Activated T-helper 1 cell treated with anti-CD3 and anti-CD28 coated beads, Interleukin-12 subunit alpha, Interleukin-12 subunit beta, Interleukin-2, Interleukin-4 antibody, amounts not matched to agents 30 ng/mL and 10 ng/mL and 1 ng/mL, durations not matched to agents 14 hours and 24 hours and 36 hours (primary cell): ENCODE measurements at places on chromosomes 6 and 20.

DNA sequence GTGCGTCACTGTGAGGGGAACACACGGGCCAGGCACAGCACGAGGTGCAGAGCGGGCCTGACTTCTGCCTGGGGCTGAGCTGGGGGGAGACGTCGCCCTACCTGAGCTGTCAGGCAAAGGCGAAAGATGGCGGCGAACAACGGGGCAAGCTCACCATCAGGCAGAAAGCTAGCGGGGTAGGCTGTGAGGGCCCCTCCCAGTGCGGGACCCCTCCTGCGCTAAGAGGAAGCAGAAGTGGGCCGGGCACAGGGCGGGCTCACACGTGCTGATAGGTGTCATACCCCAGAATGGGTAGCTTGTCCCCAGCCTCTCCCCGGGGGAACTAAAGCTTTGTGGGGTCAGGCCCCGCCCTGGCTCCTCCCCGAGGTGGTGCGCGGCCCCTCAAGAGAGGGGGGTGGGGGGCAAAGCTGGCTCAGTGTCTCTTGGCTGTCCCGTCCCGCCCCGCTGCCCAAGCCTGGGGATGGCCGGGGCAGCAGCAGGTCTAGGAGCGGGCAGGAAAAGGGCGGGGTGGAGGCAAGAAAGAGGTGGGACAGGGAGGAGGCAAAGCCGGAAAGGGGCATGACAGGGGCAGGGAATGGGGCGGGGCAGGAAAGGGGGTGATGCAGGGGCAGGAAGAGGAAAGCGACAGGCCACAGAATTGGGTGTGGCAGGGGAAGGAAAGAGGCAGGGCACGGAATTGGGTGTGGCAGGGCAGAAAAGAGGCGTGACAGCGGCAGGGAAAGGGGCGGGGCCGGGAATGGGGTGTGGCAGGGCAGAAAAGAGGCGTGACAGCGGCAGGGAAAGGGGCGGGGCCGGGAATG, 14.7 kb downstream of the UCKL1 start:
- peak; percentile 79 for DNase-seq

DNA sequence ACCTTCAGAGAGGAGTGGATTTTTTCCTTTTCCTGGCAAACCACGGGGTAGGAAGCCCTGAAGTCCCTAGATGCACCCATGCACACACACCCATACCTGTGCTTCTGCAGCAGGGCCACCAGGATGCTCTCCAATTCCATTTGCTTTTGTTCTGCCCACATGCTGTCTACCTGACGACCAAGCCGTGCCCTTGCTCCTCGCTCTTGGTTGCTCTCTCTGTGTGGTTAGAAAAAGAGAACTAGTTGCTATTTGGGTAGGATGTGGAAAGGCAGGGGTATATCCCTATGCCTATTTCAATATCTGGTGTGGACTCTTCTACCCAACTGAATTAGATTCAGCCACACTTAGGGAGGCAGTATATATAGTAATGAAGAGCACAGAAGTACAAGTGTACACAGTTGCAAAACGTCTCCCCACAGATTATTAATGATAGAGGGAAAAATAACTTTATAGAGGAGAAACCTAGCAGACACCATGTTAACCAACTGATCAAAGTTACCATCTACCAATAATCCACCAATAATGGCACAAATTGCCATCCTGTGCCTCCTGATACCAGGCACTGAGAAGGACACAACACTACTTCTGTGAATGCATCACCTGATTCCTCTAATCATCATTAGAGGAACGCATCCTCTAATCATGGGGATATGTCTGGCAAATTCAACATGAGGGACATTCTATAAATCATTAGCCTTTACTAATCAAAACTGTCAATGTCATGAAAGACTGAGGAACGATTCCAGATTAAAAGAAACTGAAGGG, 7.3 kb downstream of the GHRH start:
- no peak for DNase-seq

DNA sequence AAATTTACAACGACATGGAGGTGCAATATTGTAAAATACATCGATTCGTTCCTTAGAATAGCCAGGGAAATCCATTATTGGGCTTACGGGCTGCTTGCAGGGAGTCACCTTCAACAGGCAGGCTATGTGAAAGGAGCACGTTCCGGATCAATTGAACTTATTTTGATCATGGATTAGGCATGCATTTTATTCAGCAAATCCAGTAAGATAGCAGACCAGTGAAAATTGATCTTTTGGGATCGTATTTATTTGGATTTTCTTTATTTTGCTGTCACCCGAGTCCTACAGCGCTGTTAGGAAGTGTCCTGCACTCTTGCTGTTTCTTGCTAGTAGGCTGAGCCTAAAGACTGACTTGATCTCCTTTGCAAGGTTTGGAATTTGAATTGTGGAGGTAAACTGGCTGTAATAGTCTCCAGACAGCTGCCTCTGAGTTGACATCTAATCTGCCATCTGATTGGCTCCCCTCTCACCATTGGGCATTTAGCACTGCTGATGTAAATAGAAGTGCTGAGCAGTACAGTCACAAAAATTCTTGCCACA, 3.0 kb downstream of the ARID1B start:
- DNase-seq, result peak; percentile 50

DNA sequence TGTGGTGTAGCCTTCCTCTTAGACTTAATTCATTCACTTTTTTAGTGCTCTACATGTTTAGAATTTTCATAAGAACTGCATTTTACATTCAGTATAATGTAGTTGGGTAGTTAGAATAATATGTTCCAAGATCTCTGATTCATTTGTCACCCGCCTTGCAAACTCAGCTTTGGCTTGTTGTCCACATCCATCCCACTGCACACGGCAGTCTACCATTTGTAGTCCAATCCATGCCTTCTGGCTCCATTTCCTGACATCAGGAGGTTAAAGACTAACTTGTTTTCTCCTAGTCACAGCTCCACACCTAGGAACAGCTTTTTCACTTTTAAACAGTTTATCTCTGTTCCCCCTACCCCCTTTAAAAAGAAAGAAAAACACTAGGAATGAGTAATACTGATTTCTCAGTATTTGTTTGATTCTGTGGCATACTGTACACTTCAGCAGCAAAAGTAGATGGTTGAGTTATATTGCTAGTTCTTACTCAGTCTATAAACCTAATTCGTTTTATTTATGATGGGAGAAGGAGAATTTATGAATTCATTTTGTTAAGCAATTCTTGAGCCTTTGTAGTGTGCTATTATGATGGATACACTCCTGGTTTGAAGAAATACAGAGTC, 180.9 kb downstream of the ARID1B start:
- no peak for DNase-seq

GRCh38 chr6:10837622-10837994, 731 bp downstream of the MAK start:
- DNase-seq, result no peak

- DNase-seq, result no peak
These were observed 24.2 kb upstream of the TMX4 start for GRCh38 chr20:8043687-8044282.

GRCh38 chr6:19831358-19831757, 5.8 kb upstream of the ID4 start:
- no peak for DNase-seq

DNA sequence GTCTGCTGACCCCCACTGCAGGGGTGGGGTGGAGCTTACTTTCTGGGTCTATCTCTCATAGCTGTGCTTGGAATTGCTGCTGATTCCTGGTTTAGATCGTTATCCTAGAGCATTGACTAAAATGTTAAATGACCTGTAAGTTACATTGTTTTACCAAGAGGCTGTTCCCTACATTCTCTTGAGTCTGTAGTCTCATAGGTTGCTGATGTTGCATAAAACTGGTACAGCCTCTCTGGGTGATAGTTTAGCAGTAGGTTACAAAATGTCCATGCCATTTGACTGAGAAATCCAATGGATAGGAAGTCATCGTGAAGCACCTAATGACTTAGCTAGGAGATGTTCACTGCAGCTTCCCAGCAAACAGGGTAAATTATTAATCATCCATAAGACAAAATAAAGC, 62.4 kb downstream of the TPD52L1 start:
- DNase-seq, result no peak

- DNase-seq, result no peak
These were observed 31.4 kb downstream of the TFEB start for GRCh38 chr6:41704028-41704427.

DNA sequence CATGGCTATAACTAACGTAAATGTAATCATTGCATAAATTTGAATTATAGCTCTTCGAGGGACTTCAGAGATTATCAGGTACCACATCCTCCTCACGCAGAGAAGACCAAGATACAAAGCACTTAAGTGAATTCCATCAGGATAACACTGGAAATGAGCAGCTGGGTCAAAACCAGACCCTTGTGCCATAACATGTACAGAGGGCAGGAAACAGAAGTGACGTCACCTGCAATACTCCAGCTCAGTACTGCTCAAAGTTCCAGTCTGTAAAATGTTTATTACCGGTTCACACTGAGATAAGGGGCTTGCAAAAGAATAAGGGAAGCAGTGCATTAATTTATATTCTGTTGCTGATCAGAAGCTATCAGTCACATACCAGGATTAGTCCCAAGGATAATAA, 45.8 kb downstream of the RGS17 start:
- no peak for DNase-seq

GRCh38 chr6:167663316-167663715, 163.4 kb upstream of the AFDN start:
- DNase-seq, result no peak

GRCh38 chr6:78908621-78909020, 41.3 kb downstream of the IRAK1BP1 start:
- DNase-seq, result no peak

DNA sequence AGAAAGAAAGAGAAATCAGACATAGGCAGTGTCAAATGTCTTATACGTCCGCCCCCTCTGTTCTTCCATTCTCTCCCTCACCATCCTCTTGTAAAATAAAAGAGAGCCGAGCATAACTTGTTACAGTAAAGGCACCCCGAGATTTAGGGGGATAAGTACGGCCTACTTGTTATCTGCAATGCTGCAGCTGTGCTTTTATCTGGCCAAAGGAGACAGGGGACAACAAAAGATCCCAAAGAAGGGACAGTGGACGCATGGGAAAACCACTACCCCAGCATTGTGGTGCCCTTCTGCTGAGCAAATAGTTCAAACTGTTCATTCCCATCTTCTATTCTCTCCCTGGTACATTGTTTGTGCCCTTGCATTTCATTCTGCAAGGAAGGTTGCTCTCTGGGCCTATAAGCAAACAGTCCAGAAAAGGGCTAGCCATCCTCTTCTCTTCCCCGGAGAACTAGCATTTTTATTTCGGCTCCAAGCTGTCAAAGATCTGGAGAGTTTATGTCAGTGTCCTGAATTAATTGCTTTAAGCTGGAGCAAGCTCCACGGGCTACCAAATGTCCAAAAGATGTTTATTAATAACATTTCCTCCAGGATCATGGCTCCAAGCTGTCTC, 22.3 kb downstream of the FOXA2 start:
- no peak for DNase-seq

- DNase-seq, result no peak
These were observed 397.7 kb upstream of the HS3ST5 start for GRCh38 chr6:114740547-114740946.

- DNase-seq, result no peak
These were observed 95.7 kb downstream of the PRDM1 start for GRCh38 chr6:106181664-106182418.

DNA sequence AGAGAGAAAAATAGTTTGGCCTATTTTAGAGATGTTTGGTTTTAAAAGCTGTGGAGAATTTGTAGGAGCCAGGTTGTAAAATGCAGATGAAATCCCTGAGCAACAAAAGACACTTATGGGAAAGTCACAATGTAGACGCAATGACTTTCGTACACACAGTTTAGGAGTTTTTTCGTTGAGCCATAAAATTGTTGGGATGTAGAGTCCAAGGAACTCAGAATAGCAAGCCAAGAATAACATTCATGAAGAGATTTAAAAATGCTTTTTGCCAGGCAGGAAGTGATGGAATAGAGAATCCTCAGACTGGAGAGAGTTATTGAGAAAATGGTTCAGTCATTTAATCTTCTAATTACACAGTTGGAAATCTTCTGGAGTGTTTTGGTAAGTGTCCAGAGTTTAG, 11.5 kb upstream of the PROKR2 start:
- no peak for DNase-seq

- no peak for DNase-seq
These were observed 27.2 kb upstream of the SRSF6 start for GRCh38 chr20:43430265-43431133.

GRCh38 chr6:110399219-110400071, 15.9 kb downstream of the DDO start:
- no peak for DNase-seq

- peak; percentile 34 for DNase-seq
These were observed 76.4 kb upstream of the RNF24 start for GRCh38 chr20:4091490-4092479.

GRCh38 chr6:49609285-49609684, 27.4 kb downstream of the RHAG start:
- no peak for DNase-seq

- no peak for DNase-seq
These were observed 38.4 kb upstream of the PHACTR3 start for GRCh38 chr20:59565768-59566461.

DNA sequence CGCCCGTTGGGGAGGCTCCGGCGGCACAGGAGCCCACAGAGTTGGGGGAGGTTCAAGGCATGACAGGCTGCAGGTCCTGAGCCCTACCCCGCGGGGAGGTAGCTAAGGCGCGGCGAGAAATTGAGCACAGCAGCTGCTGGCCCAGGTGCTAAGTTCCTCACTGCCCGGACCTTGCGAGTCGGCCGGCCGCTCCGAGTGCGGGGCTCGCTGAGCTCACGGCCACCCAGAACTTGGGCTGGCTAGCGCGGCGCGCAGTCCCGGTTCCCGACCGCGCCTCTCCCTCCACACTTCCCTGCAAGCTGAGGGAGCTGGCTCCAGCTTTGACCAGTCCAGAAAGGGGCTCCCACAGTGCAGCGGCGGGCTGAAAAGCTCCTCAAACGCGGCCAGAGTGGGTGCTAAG, 23.9 kb upstream of the KIF13A start:
- DNase-seq, result no peak

- DNase-seq, result no peak
These were observed 64.0 kb upstream of the ELOVL5 start for GRCh38 chr6:53412751-53413150.

DNA sequence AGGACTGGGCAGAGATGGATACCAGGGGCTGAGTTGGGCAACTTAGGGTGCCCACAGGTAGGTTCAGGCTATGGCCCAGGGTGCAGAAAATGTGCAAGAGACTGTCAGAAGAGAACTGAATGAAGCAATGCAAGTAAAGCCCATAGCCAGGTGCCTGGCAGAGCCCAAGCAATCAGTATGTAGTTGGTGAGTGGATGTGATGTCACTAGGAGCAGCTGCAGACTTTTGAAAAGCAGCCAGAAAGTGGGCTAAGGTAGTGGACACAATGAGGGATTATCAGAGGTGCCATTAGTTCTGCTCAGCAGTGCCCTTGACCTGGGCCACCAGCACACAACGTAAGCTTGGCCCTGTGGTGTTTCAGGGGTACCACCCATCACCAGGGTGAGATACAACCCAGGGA, 135.3 kb downstream of the SOBP start:
- DNase-seq, result no peak

- DNase-seq, result no peak
These were observed 51.4 kb upstream of the GMDS start for GRCh38 chr6:2296781-2297180.

DNA sequence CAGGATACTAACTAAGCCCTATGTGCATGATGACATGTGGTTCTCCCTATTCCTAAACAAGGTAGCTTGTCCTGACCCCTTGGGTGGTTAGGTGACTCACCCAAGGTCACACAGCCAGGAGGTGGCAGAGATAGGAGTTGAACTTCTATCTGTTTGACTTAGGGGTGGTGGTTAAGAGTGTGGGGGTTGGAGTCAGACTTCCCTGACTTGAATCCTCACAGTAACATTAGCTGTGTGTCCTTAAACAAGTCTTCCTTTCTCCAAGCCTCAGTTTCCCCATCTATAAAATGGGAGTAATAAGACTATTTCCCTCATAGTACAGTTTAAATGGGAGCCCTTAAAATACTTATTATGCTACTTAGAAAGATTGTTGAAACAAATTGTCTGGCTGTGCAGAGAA, 21.9 kb downstream of the SLC12A5 start:
- no peak for DNase-seq

GRCh38 chr6:34562350-34562749, 6.2 kb upstream of the SPDEF start:
- DNase-seq, result no peak
